ENCODE measurements at places on chromosomes 1 and 21.

- DNase-seq: peak; percentile 58
Observed at GRCh38 chr1:108199201-108199691, 897 bp downstream of the SLC25A24 start.

DNA sequence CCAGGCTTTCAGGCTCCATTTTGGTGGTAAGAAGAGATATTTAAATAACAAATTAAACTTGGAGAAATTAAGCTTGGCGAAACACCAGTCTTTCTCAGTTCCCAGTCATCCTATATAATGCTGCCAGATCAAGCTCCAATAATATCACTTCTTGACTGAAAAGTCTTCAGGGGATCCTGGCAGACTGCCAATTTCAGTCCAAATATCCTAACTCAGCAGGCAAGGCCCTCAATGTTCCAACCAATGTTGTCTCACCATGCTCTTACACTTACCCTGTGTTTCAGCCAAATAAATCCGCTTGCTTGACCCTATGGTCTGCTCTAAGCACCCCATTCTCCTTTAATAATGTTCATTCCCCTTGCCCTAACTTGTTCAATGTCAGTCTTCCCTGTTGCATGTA lies 39.9 kb upstream of the BCL10 start:
- no peak for DNase-seq

DNA sequence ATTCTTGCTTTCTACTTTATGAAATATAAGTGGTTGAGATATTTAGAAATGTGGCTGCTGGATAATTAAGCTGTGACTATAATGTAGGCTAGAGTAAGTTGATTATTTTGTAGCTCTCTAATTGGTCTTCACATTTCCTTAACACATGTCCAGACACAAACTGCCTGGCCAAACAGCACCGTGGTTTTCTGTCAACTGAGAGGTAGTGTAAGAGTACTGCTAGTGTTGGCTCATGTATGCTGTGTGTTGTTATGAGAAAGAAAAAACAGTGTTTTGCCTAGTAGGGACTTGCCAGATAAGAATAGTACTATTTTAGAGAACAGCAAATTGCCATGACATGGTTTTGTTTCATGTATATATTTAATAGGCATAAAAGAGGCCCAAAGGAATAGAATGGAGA lies 37.1 kb downstream of the TMED5 start:
- no peak for DNase-seq

DNA sequence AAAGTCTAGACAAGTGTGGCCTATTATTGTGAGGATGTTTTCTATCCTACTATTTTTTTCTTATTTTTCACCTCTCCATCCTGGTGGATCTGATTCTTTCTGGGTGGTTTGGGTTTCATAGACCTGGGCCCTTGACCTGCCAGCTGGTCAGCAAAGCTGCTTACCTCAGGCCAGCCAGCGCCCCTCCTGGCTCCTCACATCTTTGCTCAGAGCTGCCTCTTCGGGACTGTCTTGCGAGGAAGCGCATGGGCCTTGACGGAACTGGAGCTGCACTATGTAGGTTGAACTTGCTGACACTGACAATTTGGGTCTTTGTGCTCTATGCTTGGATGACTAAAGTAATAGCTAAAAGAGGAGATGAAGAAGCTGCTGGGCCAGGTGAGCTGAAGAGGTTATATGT lies 138.5 kb upstream of the SYT6 start:
- DNase-seq: no peak

DNA sequence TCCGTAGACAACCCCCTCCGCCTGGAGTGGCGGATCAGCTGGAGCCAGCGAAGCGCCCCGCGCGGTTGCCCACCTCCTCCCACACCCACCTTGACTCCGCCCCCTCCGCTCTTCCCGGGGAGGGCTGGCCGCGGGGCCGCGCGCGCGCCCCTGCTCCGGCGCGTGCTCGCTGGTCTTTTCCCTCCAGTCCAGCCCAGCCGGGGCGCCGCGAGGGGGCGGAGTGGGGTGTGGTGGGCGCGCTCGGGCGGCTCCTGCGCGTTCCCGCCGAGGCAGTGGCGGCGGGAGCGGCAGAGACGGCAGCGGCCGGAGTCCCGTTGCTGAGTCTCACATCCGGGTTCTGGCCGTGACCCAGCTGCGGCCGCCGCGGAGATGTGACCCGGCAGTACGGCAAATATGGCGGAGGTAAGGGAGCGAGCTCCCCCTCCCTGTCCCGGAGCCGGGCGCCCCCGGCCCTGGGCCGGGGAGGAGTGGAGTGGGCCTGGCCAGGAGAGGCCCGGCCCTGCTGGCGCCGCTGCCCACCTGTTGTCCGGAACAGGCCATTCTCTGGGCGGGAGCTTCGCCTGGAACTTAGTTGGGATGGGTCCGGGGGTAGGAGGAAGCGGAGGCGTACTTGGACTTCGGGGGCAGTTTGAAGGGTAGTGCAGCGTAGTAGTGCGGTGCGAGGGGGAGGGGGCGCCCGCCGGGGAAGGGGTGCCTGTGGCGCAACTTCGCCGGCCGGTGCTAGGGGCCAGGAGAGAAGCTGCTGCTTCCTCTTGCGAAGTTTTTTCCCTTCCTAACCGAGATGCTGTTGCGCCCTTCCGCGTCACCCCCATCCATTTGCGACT lies 5.4 kb downstream of the MIER1 start:
- DNase-seq: peak; percentile 89

GRCh38 chr1:82586473-82586872 lies 785.7 kb downstream of the ADGRL2 start:
- no peak for DNase-seq

DNA sequence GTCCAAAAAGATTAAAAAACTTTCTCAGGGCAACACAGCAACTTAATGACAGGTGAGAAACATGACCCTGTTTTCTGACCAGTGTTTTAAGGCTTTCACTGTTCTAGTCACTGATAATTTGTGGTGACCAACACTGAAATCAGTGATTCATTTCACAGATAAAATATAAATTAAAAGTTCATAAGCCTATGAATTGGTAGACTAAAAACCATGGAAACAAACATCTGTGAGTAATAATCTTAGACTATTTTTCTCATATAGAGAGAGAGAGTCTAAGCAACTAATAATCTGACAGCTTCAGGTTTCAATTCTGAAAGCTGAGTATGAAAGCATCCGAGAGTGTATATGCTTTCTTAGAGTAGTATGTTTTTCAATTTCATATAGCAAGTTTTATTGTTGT lies 536.9 kb downstream of the ADGRL2 start:
- no peak for DNase-seq

- no peak for DNase-seq
Observed at GRCh38 chr1:53681977-53682685, 56.8 kb downstream of the GLIS1 start.
